NT2/D1 (cell line): ENCODE measurements at places on chromosomes 3 and 15.
A peak's percentile ranks its signal among the peaks of the same experiment; 100 is the strongest.

- no peak for DNase-seq
These were observed 2.0 kb upstream of the TPM1 start for GRCh38 chr15:63040509-63040908.

- DNase-seq = no peak
These were observed 340.8 kb upstream of the CTDSPL start for GRCh38 chr3:37520907-37521341.

DNA sequence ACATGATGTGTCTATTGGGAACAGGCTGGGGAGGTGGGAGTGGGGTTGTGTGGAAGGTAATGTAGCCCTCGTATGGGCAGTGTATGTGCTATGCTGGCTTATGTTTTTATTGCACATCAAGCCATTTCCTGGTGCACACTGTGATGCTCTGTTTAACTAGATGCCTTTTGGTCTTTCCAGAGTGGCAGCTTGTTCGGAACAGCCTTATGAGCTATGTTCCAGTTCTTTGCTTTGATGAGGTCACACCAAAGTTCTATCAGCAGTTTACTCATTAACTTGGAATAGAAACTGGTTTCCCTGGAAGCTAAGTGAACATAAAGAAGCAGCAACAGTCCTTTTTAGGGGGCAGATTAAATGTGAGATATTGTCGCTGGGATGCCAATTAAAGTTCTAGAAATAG is 133.9 kb downstream of the DIPK2A start:
- DNase-seq = no peak

- DNase-seq = no peak
These were observed 1035.2 kb downstream of the MCTP2 start for GRCh38 chr15:95266451-95267061.

DNA sequence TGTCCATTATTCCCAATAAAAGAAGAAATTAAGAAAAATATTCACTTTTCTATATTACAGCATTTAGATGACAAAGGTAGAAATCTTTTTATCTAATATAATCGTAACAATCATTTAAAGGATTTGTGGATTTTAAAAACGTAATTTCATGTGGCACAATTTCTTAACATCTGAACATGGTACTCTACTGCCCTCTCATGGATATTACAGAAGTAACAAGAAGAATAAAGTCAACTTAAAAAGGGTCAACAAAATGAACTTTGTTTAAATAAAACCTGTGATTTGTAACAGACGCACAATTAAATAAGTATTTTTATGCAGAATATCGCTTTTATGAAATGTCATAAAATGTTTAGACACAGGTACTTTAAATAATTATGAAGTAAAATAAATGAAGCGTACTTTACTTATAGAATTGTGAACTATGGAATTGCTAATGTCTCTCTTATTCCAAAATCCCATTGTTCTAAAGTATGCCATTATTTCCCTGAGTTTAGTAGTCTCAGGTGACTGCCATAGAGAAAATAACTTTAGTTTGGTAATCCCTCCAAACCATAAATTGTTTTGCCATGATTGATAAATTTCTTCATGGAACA is 366.8 kb upstream of the ZNF385D start:
- peak; percentile 16 for DNase-seq

DNA sequence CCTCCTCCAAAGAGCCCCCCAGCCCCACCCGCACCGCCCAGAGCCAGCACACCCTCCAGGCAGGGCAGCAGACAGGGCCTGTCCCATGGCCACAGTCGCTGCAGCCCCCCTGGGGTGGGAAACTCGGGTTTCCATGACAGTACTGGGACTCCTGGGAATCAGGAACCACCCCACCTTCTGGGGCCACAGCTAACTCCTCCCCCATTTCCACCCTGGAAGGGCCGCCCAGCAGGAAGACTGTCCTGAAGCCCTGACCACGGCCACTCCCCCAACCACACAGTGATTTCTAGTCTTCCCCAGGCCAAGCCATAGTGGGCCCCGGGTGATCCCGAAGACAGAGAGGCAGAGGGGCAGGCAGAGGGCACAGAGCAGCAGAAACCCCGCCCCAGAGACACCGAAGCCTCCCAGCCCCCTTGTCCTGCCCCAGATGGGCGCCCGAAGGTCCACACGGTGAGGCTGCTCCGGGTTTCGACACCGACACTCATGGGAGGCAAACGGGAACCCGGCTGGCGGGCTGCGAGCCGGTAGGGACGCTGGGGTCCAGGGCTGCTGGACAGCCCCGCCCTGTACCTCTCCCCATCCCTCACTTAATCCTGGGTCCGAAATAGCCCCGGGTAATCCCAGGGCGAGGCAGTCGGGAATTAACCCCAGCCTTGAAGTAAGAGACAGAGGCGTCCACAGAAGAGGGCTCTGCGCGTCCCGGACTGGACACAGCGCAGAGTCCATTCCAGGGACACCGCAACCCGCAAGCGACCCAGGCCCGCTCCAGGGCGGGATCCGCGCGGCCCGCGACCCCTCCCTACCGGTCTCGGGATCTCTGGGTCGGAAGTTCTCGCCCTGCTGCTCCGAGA is 138.4 kb downstream of the NUP210 start:
- DNase-seq = no peak

- no peak for DNase-seq
These were observed 422.2 kb downstream of the FHIT start for GRCh38 chr3:60829058-60829457.

- no peak for DNase-seq
These were observed 708 bp upstream of the PTPN23 start for GRCh38 chr3:47380026-47380600.

GRCh38 chr3:104879919-104880318 is 486.8 kb upstream of the ALCAM start:
- DNase-seq = no peak

GRCh38 chr3:27289769-27290413 is 79.3 kb downstream of the NEK10 start:
- DNase-seq = no peak

DNA sequence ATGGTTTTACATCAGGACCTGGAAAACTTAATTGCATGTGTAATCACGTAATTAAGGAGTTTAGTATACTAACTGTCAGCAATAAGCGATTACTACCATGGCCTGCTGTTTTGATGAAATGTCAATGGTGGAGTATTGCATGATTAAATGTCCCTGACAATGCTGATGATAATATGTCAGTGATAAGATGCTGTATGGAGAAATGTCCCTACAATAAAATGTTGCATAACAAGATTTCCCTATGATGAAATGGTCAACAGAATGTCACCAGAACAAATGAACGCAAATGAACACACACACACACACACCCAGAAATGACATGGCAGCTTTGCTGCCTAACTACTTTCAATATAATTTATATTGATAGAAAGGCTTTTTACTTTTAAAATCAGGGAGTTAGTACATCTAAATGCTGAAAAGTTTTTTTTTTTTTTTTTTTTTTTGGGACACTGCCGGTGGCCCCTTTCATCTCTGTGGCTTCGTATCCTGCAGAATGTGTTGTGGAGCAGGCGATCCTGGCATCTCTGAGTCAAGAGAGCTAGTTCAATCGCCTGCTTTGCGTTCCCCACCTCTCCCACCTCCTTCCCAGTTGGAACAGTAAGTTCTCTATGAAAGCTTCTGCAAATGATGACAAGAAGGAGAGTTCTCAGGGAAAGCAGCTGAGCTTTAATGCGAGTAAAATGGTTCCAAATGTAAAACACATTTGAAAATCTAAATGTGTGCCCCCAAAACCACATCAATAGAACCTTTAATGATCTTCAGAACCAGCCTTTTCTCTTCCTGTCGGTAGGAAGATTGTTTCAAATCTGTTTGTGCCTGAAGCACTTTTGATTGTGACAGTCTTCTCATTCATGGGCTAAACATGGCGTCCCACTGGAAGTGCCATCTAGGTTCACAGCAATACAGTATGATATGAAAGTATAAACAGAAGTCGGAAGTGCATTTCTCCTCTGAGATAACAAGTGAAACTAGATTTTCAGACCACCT is 170.1 kb upstream of the GBE1 start:
- DNase-seq = no peak

- no peak for DNase-seq
These were observed 2.7 kb downstream of the LIPH start for GRCh38 chr3:185549651-185550111.

- no peak for DNase-seq
These were observed 148.3 kb downstream of the ROBO2 start for GRCh38 chr3:77188210-77188609.

- DNase-seq = no peak
These were observed 22.5 kb upstream of the ANXA2 start for GRCh38 chr15:60420203-60420716.

DNA sequence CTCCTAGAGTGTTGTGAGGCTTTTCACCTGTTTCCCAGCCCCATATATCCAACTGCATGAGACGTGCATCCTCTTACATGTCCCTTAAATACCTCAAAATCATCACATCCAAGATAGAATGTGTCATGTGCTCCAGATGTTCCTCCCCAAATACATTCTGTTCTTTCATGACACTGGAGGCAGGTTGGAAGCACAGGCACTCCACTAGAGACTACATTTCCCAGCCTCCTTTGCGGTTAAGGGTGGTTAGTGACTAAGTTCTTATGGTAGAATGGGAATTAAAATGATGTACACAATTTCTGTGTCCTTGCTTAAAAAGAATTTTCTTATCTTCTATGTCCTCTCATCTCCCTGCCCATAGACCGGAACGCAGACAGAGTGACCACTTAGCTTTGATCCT is 34.3 kb downstream of the TMEM40 start:
- DNase-seq = no peak
